ENCODE measurements at places on chromosomes 2 and 18.

- no peak for DNase-seq
These were observed 14.8 kb upstream of the REEP1 start for GRCh38 chr2:86352137-86352726.

DNA sequence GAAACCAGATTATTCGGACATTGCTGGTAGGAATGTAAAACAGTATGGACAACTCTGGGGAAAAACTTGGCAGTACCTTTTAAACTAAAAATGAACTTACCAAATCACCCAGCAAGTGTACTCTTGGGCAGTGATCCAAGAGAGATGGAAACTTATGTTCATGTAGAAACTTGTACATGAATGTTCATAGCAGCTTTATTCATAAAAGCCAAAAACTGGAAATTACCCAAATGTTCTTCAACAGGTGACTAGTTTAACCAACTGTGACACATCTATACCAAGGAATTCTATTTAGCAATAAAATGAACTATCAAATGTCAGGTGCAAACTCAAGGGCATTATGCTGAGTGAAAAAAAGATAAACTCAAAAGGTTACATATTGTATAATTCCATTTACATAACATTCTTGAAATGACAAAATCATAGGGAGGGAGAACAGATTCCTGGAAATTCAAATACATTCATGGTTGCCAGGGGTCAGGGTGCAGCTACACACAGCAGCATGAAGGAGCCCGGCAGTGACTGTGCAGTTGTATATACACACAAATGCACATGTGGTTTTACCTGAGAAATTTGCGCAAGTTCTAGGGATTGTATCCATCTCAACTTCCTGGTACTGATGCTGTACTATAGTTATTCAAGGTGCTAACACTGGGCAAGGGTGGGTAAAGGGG is 3.5 kb upstream of the RNU4ATAC start:
- no peak for DNase-seq

DNA sequence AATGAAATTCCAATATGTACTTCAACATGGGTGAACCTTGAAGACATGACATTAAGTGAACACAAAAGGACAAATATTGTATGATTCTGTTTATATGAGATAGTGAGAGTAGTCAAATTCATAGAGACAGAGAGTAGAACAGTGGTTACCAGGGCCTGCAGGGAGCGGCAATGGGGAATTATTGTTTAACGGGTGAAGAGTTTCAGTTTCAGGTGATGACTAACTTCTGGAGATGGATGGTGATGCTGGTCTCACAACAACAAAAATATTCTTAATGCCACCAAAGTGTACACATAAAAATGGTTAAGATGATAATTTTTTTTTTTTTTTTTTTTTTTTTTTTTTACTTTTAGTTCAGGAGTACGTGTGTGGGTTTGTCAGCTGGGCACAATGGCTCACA is 109.4 kb upstream of the TMEM200C start:
- DNase-seq, result no peak

DNA sequence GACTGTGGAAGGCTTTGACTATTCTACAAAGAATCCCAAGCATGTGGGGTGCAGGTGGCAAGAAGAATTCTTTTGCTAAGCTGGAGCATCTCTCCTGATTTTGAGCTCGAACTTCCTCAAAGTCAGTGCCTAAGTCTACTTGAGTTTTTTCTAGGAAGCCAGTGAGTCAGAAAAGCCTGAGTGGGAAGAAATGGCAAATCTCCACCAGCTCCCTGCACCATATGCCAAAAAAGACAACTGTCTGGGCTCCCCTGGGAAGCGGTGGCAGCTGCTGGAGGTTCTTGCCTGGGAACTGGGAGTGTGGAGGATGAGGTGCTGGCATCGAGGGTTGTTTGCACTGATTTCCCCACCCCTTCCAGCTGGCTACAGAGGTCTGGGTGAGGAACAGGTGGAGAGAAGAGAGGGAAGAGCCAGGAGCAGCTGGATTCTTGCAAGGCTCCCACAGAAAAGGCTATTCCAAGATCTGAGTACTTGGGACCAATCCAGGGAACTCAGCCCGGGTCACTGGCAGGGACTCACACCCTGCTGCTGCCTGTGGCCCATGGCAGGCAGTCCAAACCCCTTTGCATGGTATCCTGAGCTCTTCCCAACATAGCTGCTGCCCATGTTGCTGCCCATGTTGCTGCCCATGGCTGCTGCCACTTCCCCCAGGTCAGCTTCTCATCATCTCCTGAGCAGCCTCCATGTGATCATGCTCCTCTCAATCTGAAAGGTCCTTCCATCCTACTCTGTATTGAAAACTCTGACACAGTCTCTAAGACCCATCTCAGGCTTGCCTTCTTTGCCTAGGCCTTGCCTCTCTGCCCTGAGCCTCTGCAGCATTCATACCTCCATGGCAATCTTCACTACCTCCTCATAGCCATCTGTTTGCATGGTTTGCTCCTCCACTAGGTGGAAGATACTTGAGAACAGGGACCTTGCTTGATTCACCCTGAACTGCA is 128.3 kb upstream of the SPATS2L start:
- DNase-seq, result no peak

GRCh38 chr2:12397854-12398253 is 318.9 kb upstream of the TRIB2 start:
- no peak for DNase-seq

DNA sequence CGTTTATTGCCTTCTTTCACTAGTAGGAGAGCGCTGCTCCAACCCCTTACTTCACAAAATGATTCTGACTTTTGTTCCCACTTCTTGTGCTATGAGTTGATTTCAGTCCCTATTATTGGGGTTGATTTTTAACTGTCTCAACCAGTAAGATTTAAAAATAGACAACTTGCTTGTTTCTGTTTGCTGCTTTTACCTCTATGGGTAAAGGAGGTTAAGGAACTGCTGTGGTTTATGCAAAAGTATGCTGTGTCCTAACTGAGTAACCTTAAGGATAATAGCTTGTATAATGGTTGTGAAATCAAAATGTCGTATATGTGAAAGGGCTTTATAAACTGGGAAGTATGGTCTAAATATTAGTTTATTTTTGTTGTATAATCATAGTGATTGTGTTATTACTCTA is 22.6 kb downstream of the ALMS1 start:
- DNase-seq, result no peak

- no peak for DNase-seq
These were observed 146.1 kb upstream of the ZSWIM2 start for GRCh38 chr2:186995092-186995491.

DNA sequence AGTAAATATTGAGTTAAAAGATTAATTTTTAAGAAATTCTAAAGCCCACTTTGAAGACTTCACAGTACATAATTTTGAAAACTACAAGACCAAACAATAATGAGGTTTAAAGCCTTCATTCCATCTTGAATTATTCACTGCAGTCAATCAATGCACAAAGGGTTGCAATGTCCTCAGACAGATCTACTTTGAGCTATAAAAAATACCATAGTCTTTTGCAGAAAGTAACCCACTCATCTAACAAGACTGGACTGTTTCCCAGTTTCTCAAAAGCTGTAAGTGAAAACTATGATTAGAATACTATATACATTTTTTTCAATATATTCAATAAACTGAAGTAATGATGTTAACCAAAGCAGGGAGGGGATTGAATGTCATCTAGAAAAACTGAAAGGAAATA is 10.2 kb upstream of the RBM43 start:
- no peak for DNase-seq

- peak; percentile 78 for DNase-seq
These were observed 31.8 kb upstream of the NTSR2 start for GRCh38 chr2:11701751-11702301.

- no peak for DNase-seq
These were observed 78.4 kb downstream of the TRIM43 start for GRCh38 chr2:95670167-95670566.

- no peak for DNase-seq
These were observed 37.2 kb upstream of the THOC1 start for GRCh38 chr18:305003-305501.

- no peak for DNase-seq
These were observed 335.0 kb upstream of the ID2 start for GRCh38 chr2:8346706-8347430.

DNA sequence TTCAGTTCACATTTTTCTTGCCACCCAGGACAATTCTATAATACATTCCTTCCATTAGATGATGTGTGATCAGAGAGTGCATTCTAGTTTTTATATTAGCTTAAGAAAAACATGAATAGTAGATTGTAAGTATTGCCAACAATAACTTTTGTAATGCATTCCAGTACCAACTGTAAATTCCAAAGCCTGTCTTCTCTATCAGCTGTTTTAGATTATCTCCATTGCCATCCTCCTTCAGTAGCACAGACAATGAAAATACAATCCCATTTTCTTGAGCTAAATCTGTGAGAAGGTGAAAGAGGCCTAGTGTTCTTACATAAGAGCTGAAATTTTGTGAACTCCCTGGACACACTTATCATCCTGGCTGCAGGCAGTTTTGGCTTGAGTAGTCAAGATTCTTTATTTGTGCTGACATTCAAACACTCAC is 103.9 kb downstream of the CCBE1 start:
- no peak for DNase-seq

DNA sequence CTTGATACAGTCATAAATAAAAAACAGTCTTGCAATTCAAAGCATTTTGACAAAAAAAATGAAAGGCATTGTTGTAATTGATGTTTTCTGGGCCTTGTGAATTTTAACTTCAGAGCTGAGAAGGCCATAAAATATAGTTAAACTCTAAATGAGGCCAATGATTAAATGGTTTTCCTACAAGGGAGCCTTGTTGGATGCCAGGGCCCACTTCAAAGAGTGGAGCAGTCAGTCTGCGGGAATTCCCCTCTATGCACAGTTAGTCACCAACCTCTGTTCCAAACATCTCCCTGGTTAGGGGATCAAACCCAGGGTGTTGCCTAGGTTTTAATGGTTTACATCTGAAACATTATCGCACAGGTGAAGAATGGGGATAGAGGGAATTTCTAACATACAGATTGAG is 143.4 kb downstream of the NCKAP5 start:
- no peak for DNase-seq
